Lower lobe of right lung (tissue), 2 donors: ENCODE measurements at places on chromosomes 13 and 19.

DNA sequence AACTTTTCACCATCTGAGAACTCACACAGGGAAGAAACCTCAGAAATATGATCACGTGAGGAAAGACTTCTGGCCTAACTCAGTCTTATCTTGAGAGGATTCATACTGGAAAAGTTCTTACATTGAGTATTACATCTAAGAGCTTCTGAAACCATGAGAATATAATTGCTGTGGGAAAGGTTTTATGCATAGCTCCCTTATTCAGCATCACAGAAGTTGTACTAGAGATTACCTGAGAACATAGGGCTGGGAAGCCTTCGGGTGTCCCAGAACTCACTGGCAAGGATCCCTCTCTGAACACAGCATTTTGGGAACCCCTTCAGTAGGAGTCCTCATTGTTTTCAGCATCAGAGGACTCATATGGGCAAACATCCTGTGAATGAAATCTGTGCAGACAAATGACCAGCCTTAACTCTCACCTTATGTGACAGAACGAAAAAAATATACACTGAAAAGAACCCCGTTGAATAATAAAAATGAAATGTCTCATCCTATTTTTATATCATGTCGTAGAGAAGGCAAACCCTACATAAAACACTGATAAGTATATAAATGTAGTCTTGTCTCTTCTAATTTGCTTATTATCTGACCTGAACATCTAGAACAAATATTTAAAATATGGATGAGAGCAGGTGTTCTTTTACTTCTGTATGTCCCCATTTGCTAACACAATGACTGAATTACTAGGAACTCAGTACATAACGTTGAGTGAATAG lies 14.2 kb downstream of the ZNF274 start:
- no peaks in the 10 kb centered on the region for H3K27me3 ChIP-seq
- no peak for DNase-seq
- H3K36me3 ChIP-seq: peaks cover 45% of the 10 kb centered on the region
- H3K27ac ChIP-seq: no peak overlapping the region

GRCh38 chr13:113398963-113399754 lies 35.2 kb upstream of the GRTP1 start:
- H3K36me3 ChIP-seq: no peaks in the 10 kb centered on the region
- H3K27me3 ChIP-seq: peaks cover 7% of the 10 kb centered on the region
- peak; percentile 41 for DNase-seq
- peaks cover 13% of the 10 kb centered on the region for H3K4me1 ChIP-seq
- H3K27ac ChIP-seq: no peak overlapping the region
- no peak overlapping the region for H3K4me3 ChIP-seq

DNA sequence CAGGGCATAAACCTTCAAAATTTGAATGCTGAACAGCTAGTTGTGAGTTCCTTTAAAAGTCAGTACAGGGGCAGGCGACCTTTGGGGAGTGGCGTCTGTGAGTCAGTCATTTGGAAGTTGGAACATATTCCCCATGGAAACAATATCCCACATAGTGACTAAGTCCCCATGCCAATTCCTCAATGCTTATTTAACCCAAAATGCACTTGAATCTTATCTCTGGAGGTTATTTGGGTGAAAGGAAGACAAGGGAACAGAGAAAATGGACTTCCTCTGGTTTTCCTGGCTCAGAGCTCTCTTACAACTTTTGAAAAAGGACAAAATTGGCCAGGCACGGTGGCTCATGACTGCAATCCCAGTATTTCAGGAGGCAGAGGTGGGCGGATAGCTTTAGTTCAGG lies 479.2 kb upstream of the NBEA start:
- no peaks in the 10 kb centered on the region for H3K4me1 ChIP-seq
- no peak overlapping the region for H3K27ac ChIP-seq
- no peak for DNase-seq
- no peaks in the 10 kb centered on the region for H3K27me3 ChIP-seq

DNA sequence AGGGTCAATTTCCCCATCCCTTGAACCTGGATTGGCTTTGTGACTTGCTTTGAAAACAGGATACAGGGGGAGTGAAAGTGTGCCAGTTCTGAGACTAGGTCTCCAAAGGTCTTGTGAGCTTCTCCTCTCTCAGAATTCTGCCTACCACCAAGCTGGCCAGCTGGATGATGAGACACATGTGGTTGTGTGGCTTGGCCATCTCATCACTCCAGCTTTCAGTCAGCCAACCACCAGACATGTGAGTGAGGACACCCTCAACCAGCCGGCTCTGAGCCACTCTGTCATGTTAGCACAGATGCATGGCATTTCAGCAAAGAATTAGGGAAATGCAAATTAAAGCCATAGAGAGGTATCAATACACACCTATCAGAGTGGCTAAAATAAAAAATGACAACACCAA lies 29.5 kb downstream of the ENOX1 start:
- no peak overlapping the region for H3K27ac ChIP-seq
- no peak overlapping the region for H3K4me3 ChIP-seq
- no peak for DNase-seq
- no peaks in the 10 kb centered on the region for H3K27me3 ChIP-seq
- no peaks in the 10 kb centered on the region for H3K4me1 ChIP-seq

GRCh38 chr13:105773241-105773640 lies 762.2 kb downstream of the EFNB2 start:
- H3K27me3 ChIP-seq: no peaks in the 10 kb centered on the region
- H3K4me3 ChIP-seq: no peak overlapping the region
- H3K36me3 ChIP-seq: no peaks in the 10 kb centered on the region
- H3K4me1 ChIP-seq: peaks cover 12% of the 10 kb centered on the region

- no peaks in the 10 kb centered on the region for H3K27me3 ChIP-seq
- peak overlapping the region; percentile 13 for H3K27ac ChIP-seq
- peaks cover 8% of the 10 kb centered on the region for H3K4me1 ChIP-seq
- no peaks in the 10 kb centered on the region for H3K36me3 ChIP-seq
- H3K4me3 ChIP-seq: peak overlapping the region; percentile 41
These were observed 52.9 kb downstream of the OR10H4 start for GRCh38 chr19:16001481-16002312.

GRCh38 chr13:112179421-112179820 lies 112.5 kb downstream of the SOX1 start:
- no peak for DNase-seq
- H3K36me3 ChIP-seq: no peaks in the 10 kb centered on the region
- no peak overlapping the region for H3K4me3 ChIP-seq
- H3K27ac ChIP-seq: no peak overlapping the region
- H3K4me1 ChIP-seq: no peaks in the 10 kb centered on the region

GRCh38 chr13:98348466-98349200 lies 171.6 kb upstream of the RNF113B start:
- H3K27me3 ChIP-seq: no peaks in the 10 kb centered on the region
- no peak overlapping the region for H3K27ac ChIP-seq
- H3K36me3 ChIP-seq: no peaks in the 10 kb centered on the region
- no peak overlapping the region for H3K4me3 ChIP-seq
- H3K4me1 ChIP-seq: no peaks in the 10 kb centered on the region

- H3K4me1 ChIP-seq: peaks cover 17% of the 10 kb centered on the region
- H3K27me3 ChIP-seq: no peaks in the 10 kb centered on the region
- DNase-seq: no peak
- no peak overlapping the region for H3K4me3 ChIP-seq
- H3K36me3 ChIP-seq: peaks cover 24% of the 10 kb centered on the region
These were observed 8.8 kb downstream of the RRAS start for GRCh38 chr19:49631014-49631588.

DNA sequence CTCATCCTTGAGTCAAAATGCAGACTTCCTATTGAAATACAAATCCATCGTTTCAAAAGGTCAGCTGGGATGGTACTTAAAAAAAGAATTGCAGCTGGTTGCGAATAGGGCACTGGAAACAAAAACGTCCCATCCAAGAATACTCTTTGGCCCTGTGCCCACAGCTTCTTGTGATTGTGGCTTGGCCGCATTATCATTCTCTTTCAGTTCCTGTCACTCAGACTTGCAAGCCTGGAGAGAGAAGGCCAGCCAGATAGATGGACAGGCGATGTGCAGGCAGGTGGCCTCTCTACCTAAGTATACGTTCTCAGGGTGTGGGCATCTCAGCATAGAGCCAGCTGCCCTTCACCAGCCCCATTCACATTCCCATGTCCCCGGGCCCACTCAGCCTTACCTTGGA lies 208.5 kb upstream of the ZNF536 start:
- H3K27me3 ChIP-seq: no peaks in the 10 kb centered on the region
- H3K4me3 ChIP-seq: no peak overlapping the region
- H3K27ac ChIP-seq: no peak overlapping the region
- no peaks in the 10 kb centered on the region for H3K36me3 ChIP-seq

DNA sequence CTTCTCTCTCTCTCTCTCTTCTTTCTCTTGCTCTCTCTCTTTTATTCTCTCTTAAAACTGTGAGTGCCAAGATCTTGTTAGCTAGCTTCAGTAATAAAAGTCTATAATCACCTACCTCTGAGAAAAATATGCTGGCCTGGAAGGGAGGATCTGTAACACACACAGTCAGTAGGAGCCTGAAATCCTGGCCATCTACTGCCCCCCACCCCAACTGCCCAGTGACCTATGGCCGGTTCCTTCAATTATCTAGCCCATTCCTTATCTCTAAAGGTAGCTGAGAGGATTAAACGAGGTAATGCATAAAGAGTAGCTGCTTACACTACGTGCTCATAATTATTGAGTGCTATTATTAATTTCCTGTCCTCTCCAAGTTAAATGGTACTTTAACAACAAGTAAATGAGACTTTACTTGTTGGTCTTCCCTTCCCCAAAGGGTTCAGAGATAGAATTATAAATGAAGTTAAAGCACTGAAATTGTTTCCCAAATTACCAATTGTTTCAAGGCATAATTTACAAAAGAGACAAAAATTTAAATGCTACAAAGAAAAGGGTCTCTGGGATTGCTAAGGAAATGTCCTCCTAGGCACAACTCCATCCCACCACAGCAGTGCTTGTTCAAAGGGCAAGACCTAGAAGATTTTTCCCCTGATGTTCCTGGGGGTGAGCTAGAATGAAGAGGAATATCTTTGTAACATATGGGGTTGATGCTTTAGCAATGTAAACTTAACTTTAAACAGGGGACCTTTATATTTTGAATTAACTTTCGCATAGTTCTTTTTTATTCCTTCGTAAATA lies 1.8 kb downstream of the LCP1 start:
- peak overlapping the region; percentile 75 for H3K27ac ChIP-seq
- peak overlapping the region; percentile 49 for H3K4me3 ChIP-seq
- H3K27me3 ChIP-seq: no peaks in the 10 kb centered on the region
- DNase-seq: no peak

DNA sequence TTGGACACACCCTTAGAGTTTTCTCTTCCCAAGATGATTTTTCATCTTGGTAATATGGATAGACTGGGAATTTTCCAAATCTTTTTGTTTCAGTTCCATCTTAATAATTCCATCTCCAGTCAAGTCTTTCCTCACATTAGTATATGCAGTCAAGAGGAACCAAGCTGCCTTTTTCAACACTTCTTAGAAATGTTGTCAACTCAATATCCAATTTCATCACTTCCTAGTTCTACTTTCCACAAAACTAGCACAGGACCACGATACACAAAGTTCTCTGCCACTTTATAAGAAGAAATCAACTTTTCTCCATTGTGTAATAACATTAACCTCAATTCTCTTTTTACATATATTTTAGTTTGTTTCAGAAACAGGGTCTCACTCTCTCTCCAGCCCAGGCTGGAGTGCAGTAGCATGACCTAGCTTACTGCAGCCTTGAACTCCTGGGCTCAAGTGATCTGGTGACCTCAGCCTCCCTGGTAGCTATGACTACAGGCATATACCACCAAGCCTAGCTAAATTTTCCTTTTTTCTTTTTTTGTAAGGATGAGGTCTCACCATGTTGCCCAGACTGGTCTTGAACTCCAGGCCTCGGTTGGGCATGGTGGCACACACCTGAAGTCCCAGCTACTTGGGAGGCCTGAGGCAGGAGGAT lies 15.5 kb downstream of the ZNF443 start:
- peaks cover 2% of the 10 kb centered on the region for H3K36me3 ChIP-seq
- H3K27ac ChIP-seq: no peak overlapping the region
- no peak overlapping the region for H3K4me3 ChIP-seq
- H3K4me1 ChIP-seq: no peaks in the 10 kb centered on the region

DNA sequence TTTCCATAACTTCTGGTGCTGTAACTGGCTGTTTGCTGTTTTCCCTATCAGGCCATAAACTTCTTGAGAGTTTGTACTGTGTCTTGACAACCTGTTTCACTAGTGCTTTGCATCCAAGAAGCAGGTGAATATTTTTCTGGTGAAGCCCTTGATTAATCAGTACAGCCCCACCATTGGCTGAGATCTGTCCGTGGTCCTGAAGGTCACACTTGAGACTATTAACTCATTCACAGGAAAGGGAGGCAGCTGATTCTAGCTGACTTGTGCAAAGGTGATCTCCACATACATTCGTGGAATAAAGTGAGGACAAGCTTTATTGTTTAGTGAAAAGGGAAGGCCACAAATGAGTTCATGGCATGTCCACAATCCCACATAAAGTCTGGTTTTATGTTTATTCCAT lies 61.4 kb upstream of the ZNF835 start:
- H3K27ac ChIP-seq: no peak overlapping the region
- no peaks in the 10 kb centered on the region for H3K4me1 ChIP-seq
- H3K36me3 ChIP-seq: no peaks in the 10 kb centered on the region
- no peak overlapping the region for H3K4me3 ChIP-seq
- H3K27me3 ChIP-seq: no peaks in the 10 kb centered on the region

DNA sequence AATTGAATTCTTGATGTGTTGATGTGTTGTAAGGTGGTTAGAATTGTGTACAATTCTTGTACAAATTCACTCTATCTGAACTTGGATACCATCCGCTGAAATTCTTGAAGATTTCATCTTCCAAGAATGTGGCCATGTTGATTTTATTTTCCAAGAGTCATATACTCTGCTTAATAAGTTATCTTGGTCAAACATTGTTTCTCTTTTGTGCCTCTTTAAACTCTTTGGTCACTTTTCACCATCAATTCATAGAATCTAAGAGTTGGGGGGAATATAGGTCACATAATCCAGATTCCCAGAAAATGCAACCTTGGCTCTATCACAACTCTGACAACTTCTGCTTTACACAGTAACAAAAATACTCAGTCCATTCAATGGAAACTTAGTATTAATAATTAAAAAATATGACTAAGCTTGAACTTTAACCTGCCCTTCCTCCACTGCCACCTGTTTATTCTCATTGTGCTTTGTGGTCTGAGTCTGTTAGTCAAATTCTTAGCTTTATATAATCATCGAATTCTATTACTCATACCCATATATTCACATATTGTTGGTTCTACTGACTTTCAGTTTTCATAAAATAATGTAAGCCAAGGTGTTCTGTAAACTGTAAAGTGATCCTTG lies 373.2 kb downstream of the LMO7 start:
- no peak overlapping the region for H3K27ac ChIP-seq
- no peaks in the 10 kb centered on the region for H3K36me3 ChIP-seq
- no peak for DNase-seq
- no peaks in the 10 kb centered on the region for H3K4me1 ChIP-seq
- H3K4me3 ChIP-seq: no peak overlapping the region

- DNase-seq: no peak
- no peak overlapping the region for H3K27ac ChIP-seq
- peaks cover 41% of the 10 kb centered on the region for H3K27me3 ChIP-seq
- no peak overlapping the region for H3K4me3 ChIP-seq
- no peaks in the 10 kb centered on the region for H3K36me3 ChIP-seq
- H3K4me1 ChIP-seq: peaks cover 9% of the 10 kb centered on the region
These were observed 21.0 kb upstream of the RNF17 start for GRCh38 chr13:24742977-24743376.

GRCh38 chr13:61275251-61275650 lies 140.4 kb downstream of the PCDH20 start:
- no peak overlapping the region for H3K27ac ChIP-seq
- no peak overlapping the region for H3K4me3 ChIP-seq
- H3K4me1 ChIP-seq: no peaks in the 10 kb centered on the region
- no peaks in the 10 kb centered on the region for H3K36me3 ChIP-seq

- H3K36me3 ChIP-seq: no peaks in the 10 kb centered on the region
- H3K4me3 ChIP-seq: no peak overlapping the region
- no peak overlapping the region for H3K27ac ChIP-seq
- no peak for DNase-seq
These were observed 1226.6 kb downstream of the PCDH9 start for GRCh38 chr13:66003558-66003957.

GRCh38 chr19:4429771-4430171 lies 27.3 kb downstream of the CHAF1A start:
- H3K36me3 ChIP-seq: peaks cover 39% of the 10 kb centered on the region
- no peak for DNase-seq
- H3K4me3 ChIP-seq: no peak overlapping the region
- H3K27ac ChIP-seq: no peak overlapping the region
